ENCODE measurements at places on chromosomes 5 and 9.

DNA sequence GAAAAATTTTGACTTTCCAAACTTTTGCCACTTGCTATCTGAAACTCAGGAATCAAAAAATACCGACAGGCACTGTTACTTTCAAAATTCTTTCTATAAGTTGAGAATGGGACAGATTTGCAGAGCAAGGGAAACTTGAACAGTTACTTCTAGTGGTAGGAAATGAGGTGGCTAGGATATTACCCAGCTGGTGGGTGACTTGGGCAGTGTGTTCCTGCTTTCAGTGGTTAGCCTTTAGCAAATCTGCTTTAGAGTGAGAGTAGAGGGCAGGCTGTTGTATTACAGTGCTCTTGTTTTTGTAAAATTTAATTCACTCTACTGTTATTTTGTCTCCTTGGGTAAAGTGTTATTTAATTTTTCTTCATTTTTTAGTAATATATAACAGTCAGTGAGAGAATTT, 40.2 kb upstream of the ROPN1L start:
- no peak for DNase-seq

DNA sequence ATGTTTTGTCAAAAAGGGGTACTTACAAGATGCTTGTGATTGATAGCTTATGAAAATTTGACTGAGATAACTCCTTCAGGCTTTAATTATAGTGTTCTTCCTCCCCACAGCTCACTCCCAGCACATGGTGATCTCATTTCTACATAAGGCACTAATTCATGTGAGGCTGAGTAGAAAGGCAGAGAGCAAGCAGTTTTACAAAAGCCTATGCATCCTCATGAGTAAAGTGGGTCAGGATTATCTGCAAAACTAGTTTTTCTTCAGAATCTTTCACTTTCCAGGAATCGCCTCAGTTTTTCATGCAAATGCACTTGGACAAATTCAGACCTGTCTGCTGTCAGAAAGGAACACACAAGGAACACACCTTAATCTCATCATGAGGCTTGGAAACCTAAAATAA, 92.1 kb upstream of the FBN2 start:
- DNase-seq = no peak

GRCh38 chr5:74372051-74372450, 268.5 kb downstream of the ENC1 start:
- DNase-seq = no peak

- DNase-seq = no peak
Observed at GRCh38 chr5:4580772-4581171, 559.4 kb upstream of the ADAMTS16 start.

GRCh38 chr5:135578685-135579341, at the start of gene CXCL14:
Gene CXCL14, minus strand, starts transcription at chr5:135578991. Its CDS starts 213 bp downstream, at chr5:135578778.
- DNase-seq = no peak

DNA sequence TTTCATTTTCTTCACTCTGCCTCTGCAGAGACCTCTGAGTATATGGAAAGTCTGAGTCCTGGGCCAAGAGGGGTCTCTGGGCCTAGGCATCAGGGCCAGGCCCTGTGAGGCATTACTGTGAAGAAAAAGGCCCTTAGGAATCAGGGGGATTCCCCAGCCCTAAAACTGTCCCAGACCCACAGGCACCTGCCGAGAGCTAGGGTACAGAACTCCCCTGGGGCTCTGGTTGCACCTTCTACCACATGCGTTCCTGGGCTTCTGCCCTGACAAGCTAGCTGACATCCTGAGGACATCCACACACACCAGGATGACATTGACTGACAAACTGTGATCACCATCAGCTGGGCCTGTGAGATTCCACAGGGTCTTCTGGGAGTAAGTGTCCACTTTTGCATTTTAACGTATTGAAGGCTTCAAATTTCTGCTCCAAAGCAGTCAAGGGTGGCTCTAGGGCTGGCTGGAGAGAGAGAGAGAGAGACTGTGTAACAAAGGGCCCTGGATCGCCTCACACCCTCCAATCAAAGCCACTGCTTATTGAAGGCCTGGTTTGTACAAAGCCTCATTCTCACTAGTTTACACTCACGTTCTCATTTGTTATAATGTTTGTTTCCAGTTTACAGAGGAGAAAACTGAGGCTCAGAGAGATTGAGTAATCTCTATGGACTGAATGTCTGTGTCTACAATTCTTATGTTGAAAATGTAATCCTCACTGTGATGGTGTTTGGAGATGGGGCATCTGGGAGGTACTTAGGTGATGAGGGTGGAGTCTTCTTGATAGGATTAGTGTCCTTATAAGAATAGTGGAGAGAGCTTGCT, 45.1 kb downstream of the TGFBI start:
- no peak for DNase-seq

- no peak for DNase-seq
Observed at GRCh38 chr9:84781458-84781857, 111.9 kb downstream of the NTRK2 start.

GRCh38 chr9:22052376-22052945, 43.4 kb upstream of the CDKN2B start:
- no peak for DNase-seq

- DNase-seq = peak; percentile 29
Observed at GRCh38 chr9:72271613-72272478, 93.2 kb downstream of the ZFAND5 start.

DNA sequence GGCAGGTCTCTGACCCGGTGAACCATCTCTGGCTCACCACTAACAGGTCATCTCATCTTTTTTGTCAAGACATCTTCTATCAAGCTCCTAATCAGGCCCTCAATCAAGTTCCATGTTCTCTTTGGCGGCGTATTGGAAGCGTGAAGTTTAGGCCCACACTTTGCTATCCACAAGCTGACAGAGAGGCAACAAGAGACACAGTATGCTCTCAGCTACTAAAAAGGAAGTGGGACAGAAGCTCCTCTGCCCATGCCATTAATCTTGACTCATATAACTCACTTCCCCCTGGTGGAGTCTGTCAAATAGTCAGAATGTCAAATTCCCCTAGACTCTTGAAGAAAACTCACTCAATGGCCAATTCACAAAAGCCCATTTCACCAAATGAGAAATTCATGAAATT, 77.6 kb upstream of the TMC1 start:
- DNase-seq = no peak

- no peak for DNase-seq
Observed at GRCh38 chr5:116785106-116785505, 210.5 kb upstream of the SEMA6A start.

DNA sequence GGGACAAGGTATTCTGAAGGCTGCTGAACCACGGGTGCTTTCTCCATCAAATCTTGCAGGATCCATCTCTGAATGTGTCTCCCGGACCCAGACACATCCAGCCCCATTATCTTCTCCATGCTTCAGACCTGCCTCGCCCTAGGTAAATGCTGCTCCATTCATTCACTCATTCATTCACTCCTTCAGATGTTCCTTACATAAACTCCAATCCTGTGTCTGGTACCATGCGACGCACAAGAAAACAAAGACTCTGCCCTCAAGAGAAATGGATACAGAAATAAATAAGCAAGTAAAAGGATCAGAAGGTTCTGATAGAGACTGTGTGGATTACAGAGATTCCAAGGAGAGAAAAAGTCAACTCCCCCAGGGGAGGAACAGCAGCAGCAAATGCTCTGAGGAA, 7.9 kb upstream of the PSMB7 start:
- DNase-seq = no peak

GRCh38 chr9:119167267-119167666, 202.0 kb downstream of the BRINP1 start:
- DNase-seq = no peak

DNA sequence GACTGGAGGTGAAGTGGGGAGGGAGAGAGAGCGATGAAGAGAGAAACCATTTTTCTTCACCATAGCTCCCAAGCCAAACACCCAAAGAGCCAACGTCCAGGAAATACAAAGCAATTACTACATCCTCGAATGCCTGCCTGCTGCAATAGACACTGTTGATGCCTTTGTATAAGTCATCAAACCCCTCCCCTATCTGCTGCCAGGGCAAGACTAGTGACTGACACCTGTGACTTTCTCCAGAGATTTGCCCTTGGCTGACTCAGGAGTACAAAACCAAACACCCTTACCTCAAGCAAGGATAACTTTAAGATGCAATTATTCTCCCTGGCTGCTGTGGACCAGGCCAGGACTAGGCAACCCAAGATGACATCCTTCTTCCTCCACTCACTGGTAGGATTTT, 81.8 kb upstream of the RASA1 start:
- DNase-seq = no peak

DNA sequence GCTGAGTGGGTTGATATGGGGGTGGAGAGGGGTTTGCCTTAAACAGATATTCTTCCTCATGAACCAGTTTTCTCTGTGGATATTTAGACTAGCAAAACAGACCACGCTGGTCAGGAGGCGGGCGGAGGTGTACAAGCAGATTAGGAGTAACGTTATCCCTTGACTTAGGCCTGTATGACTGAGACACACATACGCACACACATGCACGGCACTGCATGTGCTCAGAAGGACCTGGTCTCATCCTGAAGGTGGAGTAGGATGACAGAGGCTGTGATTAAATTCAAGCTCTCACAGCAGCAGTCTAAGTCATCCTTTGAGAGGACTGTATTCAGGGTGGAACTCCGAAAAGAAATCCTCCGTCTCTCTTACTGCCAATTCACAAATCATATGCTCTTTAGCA, 209.7 kb downstream of the DIRAS2 start:
- no peak for DNase-seq

DNA sequence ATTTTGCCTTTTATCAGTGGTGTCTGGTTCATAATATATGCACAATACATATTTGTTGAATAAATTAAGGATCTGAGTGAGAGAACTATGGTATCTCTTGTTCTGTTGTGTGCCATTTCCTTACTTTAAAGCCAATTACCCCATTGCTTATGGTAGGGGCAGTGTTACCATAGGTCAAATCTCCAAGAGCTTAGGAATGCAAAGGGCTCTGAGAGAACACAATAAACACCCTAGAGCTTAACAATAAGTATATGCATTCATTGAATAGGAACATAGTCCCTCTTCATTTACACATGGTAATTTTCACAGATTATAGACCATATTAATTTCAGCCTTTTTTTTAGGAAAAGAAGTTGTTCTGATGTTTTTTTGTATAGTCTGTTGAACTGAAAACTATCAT, 112.2 kb downstream of the MCTP1 start:
- DNase-seq = no peak

DNA sequence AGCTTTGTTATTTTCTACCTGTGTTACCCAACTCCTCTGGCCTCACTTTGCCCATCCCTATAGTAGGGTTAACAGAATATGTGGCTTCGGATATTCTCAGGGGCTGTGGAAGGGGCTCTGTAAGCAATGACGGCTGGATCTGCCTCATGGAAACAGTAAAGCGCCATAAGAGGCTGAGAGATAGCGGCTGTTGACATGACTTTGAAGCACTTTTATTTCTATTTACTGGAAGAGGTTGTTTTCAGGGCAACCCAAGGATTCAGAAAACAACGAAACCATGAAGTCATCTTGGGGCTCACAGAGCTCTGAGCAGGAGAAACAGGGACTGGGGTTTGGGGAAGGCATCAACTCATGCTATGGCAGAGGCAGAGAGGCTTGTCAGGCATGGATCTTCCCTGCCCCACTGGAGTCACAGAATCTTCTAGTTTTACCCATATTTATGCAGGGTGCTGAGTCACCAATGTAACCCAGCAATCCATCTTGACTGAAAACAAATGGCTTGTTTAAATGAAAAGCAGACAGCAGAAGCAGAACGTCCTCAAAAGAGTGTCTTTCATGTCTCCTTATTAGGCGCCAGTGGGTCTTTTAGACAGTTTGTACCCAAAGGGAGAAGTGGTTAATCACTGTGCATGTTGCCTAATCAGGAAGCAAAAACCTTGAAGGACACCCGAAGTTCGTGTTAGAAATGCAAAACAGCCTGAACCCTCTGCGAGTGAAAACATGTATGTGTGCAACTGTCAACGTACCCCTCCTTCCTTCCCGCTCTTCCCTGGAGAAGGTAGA, 113.0 kb downstream of the COL23A1 start:
- DNase-seq = no peak

GRCh38 chr5:54309691-54310432, 511 bp downstream of the ARL15 start:
- DNase-seq = peak; percentile 13

- no peak for DNase-seq
Observed at GRCh38 chr5:80662108-80662507, 7.3 kb upstream of the DHFR start.

GRCh38 chr5:60945813-60946187, 795 bp downstream of the NDUFAF2 start:
- DNase-seq = no peak

DNA sequence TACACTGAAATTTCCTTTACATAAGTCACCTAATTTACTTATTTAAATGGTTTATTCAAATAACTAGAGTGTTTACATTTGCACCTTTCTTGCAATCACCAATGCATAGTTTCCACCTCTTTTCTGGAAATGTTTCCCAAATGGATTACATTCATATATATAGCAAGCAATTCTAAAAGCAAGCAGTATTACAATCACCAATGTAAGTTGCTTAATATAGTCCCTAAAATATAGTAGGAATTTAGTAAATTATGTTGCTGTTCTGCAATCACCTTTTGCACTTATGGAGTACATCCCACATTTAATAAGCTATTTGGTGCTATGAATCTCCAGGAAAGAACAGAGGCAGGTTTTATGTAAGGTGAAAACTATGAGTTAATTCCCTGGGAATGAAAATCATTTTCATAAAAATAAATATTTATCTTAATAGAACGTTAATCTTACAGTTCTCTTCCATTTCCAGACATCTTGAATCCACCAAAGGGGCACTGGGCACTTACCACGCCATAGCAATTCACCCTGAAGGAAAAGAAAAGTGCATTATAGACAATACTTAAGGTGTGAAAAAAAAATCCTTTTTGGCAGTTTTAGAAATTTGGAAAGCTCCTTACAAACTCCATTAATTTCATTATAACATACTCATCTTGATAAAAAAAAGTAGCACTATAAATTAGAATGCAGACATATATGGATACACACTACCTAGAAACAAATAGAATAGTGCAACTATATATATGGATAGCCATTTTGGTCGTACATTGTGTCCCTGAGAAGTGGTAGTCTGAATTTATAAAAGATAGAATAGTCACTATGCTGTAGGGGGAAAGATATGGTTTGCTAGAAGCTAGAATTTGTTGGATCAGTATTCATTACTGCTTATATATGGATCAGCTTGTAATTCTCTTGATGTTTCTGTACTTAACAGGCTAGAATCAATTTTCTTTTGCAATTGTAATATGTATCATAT, 47.1 kb downstream of the ALDH1A1 start:
- no peak for DNase-seq

DNA sequence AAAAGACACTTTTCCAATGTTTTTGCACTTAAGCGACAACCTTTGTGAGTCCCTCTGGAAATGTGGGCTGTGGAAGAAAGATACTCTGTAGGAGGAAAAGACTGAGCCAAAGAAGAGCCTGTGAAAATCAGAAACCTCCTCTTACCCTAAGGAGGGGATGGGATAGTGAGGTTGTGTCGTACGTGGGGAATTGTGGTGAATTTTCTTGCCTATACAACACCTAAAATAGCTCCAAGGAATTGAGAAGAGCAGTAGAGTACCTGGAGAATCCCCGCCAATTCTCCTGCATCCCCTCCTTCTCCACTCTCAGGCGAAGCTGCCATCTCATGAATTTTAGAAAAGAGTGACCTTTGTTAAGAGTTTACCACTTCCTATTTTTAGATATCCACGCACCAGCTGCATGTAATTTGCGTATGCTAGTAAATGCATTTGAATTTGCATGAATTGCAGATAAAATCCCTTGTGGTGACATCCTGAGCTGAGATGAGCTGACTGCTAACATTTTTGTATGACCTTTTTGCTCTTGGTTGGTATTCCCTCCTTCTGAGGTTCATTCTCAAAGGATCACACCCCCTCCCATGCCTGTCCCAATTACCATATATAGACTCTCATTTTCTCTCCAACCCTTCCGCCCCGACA, 147.2 kb downstream of the PCSK5 start:
- DNase-seq = no peak

Data from activated CD4-positive, alpha-beta T cell treated with anti-CD3 and anti-CD28 coated beads, Interleukin-2, amount 50 U/mL, for 4 hours (primary cell).